ENCODE measurements at places on chromosomes 1 and 21. TPM values are rescaled to one million over a fixed set of nuclear protein-coding genes. Genes with fewer than 3 reads are reported as not detected.

Gene MAP3K21
- total RNA-seq: 2.6 TPM

Gene GFI1
- total RNA-seq: not detected

Gene ATP6V1G3
- total RNA-seq: not detected

Gene CD52
- not detected for total RNA-seq

Gene MMEL1
- total RNA-seq: not detected

Gene PLA2G2F
- not detected for total RNA-seq

Gene ESPN
- 2.2 TPM for total RNA-seq
